Activated CD4-positive, alpha-beta T cell treated with anti-CD3 and anti-CD28 coated beads for 1 hour (primary cell): ENCODE measurements at places on chromosomes 6 and 20.

DNA sequence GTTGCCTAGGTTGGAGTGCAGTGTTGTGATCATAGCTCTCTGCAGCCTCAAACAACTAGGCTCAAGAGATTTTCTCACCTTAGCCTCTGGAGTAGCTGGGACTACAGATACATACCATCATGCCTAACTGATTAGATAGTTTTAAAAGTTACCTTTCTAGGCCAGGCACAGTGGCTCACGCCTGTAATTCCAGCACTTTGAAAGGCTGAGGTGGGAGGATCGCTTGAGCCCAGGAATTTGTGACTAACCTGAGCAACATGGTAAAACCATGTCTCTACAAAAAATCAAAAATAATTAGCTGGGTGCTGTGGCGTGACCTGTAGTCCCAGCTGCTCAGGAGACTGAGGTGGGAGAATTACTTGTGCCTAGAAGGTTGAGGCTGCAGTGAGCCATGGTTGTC, 41.2 kb downstream of the SLC17A5 start:
- no peak for DNase-seq

- DNase-seq = no peak
These were observed 3.7 kb downstream of the FLRT3 start for GRCh38 chr20:14333721-14334120.

DNA sequence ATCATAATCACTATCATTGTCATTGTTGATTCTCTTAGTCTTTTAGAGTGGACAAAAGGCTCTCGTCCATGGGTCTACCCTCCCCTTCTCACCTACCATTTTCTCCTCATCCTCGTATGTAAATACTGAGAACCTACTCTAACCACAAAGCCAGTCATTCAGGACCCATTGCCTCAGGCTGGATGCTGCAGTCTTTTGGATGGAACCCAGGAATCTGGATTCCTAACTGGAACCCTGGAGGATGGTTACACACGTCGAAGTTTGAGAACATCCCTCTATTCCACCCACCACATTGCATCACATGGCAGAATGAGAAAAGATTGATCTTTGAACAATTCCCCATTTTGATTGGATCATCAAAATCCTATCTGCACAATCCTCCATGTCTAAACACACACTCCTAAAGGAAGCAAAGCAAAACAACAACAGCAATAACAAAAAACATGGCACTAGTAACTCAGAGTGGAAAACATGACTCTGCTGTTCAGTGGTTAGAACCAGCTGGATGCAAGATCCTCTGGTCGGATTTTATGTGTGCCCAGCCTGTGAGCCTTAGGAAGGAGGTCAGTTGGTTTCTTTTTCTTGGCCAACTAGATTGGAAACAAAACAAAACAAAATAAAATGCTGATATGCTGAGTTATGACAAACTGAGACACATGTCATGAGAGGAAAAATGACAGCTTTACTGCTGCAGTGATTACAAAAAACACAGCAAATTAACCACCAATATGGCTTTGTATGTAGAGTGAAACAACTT, 38.0 kb downstream of the TSHZ2 start:
- no peak for DNase-seq

DNA sequence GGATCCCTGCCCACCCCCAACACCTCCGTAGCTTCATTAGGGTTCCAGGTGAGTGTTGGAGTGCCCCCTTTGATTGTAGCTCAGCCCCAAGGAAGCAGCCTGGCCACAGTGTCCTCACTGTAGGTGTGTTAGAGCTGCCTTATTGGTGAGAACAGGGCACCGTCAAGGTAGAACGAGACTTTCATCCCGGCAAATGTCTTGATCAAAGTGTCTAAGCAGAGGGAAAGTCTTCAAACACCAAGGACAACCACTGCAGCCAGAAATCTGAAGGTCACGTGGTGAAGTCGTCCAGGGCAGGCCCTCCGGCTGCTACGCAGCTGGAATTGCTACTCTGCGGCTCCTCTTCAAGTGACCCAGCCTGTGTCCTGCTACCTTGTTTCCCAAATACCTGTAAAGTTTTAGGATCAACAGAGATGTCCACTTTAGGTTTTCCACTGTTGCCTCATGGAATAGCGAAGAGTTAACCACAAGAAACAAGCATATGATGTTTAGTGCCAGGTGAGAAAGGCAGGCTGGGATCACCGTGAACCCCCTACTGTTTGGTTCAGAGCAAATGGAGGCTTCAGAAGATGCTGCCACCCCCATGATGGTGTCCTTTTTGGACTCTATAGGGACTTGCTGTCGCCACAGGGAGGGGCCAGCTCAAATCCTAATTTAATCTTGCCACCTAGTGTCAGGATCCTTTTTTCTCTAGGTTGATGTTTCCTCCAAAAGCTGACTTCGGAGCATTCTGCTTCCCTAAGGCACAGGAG, 1.7 kb upstream of the DLL1 start:
- DNase-seq = no peak

GRCh38 chr6:18179770-18180356, 24.6 kb downstream of the KDM1B start:
- DNase-seq = no peak

GRCh38 chr6:97361286-97361685, 78.3 kb upstream of the MMS22L start:
- no peak for DNase-seq
